Renal cortical epithelial cell (primary cell): ENCODE measurements at places on chromosomes 5 and 9.

DNA sequence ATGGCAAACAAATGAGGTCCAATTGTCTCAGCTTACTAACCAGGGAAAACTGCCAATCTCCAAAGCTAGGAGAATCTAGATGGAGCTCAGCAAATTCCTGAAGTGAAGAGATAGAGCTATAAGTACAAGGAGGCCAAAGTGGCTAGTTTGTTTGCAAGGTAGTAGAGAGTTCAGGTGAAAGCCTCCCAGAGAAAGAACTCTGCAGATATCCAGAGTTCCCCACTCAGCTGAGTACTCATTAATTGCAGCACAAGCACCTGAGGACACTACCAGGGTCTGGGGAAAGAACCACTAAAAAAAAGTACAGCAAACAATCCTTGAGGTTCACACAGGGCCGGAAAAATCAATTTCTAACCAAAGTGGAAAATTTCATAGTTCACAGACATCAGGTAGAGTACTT lies 250.9 kb downstream of the TMEM232 start:
- DNase-seq = no peak

DNA sequence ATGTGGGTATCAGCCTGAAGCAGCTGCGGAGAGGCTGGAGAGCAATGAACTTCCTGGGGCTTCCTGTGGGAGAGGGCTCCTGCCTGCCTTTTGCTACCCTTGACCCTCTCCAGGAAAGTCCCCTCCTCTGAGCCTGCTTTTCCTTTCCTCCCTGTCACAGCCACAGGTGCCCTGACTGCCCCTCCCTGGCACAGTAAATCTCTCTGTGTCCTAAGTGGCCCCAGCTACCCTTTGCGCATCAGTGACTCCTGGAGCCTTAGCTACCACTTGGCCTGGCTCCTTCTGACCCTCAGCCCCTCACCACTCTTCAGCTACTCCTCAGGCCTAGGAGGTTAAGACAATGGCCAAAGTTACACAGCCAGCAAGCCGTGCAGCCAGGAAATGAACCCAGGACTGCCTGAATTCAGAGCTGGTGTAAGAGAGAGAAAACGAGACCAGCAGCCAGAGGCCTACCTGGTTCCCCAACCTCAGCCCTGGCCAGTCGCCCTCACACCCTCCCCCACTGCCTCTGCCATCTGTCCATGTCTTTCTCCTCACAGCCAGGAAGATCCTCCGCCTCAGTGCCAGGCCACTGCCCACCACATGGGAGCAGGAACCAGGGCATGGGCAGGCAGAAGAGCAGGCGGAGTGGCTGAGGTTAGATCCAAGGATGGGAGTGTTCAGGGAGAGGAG lies 18.6 kb downstream of the CNTFR start:
- DNase-seq = no peak

GRCh38 chr9:69168709-69169217 lies 5.3 kb upstream of the TJP2 start:
- DNase-seq = peak; percentile 87

DNA sequence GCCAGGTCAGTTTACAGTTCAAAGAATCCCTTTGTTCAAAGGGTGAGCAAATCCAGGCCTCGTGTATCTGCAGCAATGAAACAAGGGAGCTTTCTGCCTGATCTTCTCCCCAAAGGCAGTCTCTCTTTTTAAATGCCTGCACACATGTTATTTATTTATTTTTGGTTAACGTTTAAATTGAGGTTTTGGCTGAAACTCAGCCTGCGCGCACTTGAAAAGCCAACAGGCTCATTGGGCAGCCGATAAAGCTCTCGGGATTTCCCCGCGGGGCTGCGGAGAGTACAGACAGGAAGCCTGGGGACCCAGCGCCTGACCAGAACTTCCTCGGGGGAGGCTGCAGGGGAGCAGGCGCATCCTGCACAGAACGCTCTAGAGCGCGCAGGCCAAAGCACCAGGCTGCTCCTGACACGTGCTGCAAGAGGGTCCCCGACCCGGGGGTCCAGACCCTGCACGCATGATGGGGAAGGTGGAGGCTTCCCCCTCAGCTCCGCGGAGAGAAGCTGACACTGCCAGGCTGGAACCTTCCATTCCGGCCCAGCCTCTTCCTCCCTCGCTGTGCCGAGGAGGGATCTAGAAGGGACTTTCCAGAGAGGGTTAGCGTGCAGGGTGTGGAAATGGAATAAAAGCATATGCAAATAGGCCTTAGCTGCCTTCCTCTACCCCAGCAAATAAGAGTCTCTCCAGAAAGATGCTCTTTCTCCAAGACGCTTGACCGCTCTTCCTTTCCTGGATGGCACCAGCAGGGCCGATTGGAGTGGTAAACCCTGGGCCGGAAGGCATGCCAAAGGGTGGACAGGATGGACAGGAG lies 46.1 kb downstream of the PTTG1 start:
- DNase-seq = peak; percentile 97

GRCh38 chr9:107630156-107630555 lies 140.6 kb upstream of the KLF4 start:
- no peak for DNase-seq

DNA sequence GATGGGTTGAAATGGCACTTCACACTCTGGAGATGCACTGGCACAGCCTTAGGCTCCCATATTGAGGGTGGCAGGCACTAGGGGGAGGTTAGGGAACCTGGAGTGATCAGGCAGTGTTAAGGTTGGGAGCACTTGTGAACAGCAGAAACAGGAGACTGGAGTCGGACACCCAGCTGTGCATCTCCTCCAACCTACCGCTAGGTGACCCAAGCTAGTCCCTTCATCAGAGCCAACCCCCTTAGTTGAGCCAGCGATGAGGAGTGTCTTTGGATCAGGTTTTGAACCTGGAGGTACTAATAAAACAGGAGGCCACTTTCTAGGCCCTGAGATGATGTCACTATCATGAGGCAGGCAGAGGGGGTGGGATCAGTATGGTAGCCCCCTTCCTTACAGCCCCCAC lies 1.7 kb downstream of the ACTL7B start:
- no peak for DNase-seq

DNA sequence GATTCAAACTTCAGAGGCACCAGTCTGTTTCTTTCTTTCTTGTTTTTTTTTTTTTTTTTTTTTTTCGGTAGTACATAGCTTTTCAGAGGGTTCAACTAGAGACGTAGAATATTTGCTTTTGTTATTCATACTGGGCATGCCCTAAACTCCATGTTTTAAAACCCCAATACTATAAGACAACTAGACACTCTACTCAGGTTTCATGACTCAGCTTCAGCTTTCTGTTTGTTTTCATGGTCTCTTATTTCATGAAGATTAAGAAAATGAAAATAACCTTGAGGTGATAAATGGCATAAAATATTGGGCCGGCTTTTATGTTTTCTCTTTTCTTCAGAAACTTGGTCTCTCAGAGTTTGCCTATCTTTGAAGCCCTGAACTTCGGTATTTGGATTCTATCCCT lies 2126.3 kb upstream of the ACO1 start:
- DNase-seq = no peak

GRCh38 chr9:121862371-121863332 lies 211.2 kb downstream of the DAB2IP start:
- DNase-seq = no peak

DNA sequence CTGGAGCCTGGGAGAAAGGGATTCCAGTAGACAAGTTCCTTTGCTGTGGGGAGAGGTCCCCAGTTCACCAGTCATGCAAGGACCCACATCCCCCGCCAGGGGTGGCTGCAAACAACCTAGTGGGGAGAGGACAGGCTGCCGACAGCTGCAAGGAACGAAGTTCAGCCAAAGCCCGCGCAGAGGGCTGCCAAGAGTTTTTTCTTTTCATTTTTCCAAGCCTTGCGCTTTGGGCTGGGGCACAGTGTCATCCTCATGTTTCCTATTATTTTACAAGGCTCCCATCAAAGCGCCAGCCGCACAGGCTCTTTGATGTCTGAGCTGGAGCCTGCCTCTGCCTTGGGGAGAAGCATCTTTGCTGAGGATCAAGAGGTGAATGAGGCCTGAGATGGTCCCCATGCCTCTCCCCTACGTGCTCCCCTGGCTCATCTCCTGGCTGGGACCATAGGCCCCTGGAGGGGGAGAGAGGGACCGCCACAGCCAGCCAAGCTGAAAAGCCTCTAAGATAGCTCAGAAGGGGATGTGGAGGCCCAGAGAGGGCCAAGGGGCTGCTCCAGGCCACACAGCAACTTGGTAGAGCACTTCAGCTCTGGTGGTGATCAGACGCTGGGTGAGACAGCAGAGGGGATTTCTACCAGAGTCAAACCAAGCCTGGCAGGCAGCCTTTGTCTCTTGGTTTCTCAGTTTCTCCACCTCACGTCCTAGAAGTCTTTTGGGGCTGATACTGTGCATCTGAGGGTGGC lies 50.4 kb upstream of the SYNPO start:
- peak; percentile 21 for DNase-seq

- no peak for DNase-seq
These were observed 399.5 kb upstream of the TNC start for GRCh38 chr9:115517335-115518075.

DNA sequence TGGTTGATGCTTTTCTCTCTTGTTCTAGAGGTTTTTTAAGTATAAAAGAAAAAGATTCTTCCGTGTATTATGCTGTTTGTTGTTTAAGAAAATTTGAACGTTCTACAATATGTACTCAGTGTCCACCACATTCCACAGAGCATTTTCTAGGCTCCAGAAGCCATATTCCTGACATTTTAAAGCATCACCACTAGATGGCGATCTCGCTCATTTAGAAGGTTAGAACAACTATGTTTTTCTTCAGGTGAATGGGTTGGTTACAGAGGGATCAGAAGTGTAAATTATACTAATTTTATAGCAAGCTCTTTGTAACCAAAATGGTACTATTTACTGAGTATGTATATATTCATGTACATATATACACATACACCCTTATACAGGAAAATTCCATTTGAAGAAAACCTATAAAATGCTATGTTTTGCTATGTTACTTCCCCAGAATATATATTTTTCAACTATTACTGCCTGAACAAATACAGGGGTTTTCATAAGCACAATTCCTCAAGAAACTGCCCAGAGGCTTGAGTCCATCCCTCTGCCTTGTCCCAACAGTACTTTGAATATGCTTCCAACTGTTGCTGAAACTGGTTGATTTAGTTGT lies 284.3 kb downstream of the CCDC171 start:
- peak; percentile 70 for DNase-seq

DNA sequence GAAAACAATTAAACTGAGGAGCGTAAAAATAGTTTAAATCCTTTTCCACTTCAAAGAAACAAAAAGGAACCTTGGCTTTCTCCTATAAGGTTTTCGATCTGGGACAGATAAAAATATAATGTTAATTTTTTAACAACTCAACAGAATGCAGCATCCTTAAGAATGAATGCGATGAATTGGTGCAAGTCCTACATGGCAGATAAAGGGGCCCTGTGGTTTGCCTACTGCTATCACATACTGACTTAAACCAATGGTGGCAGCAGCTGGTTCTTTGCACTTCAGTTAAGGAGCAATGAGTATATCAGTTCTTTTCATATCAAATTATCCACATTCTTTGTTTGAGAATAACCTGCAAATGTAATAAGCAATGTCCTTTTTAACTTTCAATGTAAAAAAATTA lies 12.4 kb upstream of the TYRP1 start:
- DNase-seq = no peak

DNA sequence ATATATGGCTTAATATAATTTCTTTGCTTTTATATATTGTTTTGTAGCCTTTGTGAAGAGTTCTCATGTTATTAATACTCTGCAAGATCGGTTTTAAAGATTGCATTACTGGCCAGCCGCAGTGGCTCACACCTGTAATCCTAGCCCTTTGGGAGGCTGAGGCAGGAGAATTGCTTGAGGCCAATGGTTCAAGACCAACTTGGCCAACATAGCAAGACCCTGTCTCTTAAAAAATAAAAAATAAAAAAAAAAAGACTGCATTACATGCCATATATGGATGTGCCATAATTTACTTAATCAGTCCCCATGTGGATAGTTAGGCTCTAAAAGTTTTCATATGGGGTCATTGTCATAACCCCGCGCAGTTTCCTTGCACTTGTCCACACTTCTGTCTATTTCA lies 31.0 kb upstream of the TNFAIP8 start:
- DNase-seq = no peak

DNA sequence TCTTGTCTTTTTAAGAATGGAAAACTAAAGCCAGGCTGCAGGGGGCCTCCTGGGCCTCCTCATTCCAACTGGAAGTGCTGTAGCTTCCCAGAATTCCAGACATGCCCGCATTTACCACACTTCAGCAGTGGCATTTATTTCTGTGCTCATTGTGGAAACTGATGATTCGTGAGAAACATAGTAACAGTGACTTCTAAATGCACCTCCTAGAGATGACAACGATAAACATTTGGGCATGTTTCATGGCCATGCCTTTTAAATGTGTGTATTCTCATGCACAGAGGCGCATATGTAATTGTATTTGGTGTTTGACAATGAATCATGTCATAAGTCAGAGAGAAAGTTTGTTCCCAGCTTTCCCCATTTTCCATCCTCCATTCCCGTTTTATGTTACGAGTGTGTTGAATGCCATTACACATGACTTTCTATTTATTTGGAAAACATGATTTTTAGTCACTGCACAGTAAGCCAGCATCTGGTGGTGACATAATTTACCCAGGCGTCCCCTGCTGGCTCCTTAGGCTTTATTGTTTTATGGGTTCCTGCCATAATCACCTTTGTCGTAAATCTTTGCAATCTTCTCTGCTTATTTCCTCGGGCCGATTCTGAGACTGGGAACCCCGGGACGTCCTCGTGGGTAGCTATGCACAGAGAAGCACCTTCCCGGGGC lies 68.8 kb upstream of the FCN2 start:
- DNase-seq = no peak

DNA sequence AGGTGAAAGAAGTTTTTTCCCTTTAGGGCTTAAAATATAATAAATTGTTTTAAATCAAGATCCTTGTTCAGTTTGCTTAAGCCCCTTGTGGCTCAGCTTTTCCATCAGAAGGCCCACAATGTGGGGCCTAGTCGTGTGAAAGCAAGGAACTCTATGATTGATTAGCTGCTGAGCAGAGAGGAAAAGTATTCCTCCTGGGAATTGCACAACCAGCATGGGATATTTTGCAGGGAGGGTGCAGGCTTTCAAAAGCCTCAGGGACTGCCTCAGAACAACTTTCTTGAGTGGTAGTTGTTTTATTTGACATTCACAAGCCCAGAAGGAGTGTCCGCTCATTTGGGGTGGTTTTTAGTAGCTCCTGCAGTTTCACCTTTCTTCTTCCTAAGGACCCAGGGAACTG lies 19.8 kb downstream of the TTC23L start:
- no peak for DNase-seq

- DNase-seq = peak; percentile 93
These were observed 8.8 kb upstream of the TRAF1 start for GRCh38 chr9:120935383-120935857.

GRCh38 chr5:96331210-96331609 lies 101.8 kb downstream of the PCSK1 start:
- DNase-seq = no peak

DNA sequence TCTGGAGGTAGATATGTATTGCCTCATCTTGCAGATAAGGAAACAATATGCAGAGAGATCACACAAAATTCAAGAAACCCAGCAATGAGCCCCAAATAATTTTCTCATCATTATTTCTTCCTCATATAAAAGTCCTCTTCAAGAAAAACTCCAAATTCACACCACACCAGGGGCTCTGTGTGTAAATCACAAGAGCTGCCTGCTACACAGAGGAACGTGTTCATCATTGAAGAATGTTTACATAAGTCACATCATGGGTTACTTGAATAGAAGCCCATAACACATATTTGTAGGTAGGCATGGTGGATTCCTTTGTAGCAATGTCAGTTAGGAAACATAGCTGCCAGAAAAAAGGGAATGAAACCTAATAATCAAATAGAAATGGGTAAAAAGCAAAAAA lies 308.1 kb upstream of the TLE4 start:
- DNase-seq = no peak
